ENCODE measurements at places on chromosomes 13 and 19.

GRCh38 chr13:51455532-51455931 is 2.7 kb upstream of the INTS6 start:
- DNase-seq = no peak

- no peak for DNase-seq
Measured at GRCh38 chr13:98549006-98549727, 27.7 kb downstream of the STK24 start.

DNA sequence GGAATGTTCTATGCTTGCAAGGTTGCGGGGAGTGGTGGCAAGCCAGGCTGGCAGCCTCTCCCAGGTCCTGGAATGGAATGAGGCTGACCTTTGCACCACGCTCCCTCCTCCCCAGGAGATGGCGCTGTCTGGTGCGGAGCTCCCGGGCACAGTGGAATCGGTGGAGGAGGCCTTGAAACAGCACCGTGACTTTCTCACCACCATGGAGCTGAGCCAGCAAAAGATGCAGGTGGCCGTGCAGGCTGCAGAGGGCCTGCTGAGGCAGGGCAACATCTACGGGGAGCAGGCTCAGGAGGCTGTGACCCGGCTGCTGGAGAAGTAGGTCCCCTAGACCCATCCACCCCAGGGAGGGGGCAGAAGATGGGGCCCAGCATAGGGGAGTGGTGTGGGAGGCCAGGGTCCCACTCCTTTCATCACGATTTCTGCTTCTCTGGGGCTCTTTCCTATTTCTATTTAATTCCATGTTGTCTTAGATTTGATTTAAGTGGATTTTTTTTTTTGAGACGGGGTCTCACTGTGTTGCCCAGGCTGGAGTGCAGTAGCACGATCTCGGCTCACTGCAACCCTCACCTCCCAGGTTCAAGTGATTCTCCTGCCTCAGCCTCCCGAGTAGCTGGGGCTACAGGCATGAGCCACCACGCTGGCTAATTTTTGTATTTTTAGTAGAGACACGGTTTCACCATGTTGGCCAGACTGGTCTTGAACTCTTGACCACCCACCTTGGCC is 53.2 kb upstream of the SHKBP1 start:
- no peak for DNase-seq

- DNase-seq = no peak
Measured at GRCh38 chr13:67223024-67223423, 7.1 kb downstream of the PCDH9 start.

- no peak for DNase-seq
Measured at GRCh38 chr13:41231025-41231677, 32.2 kb downstream of the MTRF1 start.

GRCh38 chr13:35465371-35465770 is 11.1 kb downstream of the MAB21L1 start:
- no peak for DNase-seq

- no peak for DNase-seq
Measured at GRCh38 chr19:46521241-46521868, 25.7 kb upstream of the PNMA8B start.

DNA sequence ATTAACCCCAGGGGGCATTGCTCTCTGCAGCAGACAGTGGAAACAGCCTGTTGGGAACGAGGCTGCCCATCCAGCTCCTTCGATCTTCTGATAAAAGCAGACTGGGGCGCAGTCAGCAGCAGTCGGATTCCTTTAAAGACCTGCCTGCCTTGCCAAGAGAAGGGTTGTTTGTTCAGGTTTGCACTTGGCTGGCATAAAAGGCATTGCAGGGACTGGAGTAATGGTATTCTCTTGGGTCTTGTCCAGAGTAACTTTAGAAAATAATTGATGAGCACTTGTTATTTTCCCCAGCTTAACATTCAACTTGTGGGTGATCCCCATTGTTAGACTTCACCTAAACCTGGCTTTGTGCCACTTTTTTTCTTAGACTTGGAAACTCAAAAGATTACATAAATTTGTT is 67.3 kb upstream of the SLC10A2 start:
- DNase-seq = no peak

GRCh38 chr13:21176982-21177284 is 475 bp downstream of the MRPL57 start:
- DNase-seq = no peak

DNA sequence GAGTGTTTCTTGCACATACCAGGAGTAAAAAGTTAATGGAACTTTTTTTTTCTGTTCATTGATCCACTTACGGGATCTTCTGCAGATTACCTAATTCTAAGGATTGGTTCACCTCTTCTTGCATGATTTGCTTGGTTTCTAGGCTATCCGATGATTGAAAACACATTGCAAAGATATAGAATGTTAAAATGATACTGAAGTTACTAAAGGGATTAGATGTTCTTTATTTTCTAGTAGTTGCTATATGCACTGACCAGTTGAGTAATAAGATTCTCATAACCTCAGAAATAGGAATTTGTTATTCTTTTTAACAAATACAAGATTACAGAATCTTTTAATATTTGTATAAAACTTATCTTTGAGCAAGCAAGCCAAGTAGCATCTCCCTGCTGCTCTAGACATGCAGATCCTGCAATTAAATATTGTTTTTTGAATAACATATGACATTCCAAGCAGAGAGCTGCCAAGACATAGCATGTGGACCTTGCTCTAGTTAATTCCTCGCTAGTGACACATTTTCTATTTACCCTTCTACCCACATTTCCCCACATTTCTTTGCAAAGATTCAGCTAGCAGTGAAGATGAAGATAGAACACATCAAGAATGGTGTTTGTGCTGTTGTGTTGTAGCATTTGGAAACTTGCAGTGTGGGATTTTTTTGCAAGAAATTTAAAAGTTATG is 51.7 kb upstream of the RNF113B start:
- DNase-seq = no peak

- no peak for DNase-seq
Measured at GRCh38 chr19:54099190-54099902, 1.3 kb downstream of the OSCAR start.

- DNase-seq = no peak
Measured at GRCh38 chr13:27926644-27927434, 7.0 kb downstream of the PDX1 start.

GRCh38 chr13:52112591-52112990 is 16.3 kb downstream of the NEK5 start:
- no peak for DNase-seq

DNA sequence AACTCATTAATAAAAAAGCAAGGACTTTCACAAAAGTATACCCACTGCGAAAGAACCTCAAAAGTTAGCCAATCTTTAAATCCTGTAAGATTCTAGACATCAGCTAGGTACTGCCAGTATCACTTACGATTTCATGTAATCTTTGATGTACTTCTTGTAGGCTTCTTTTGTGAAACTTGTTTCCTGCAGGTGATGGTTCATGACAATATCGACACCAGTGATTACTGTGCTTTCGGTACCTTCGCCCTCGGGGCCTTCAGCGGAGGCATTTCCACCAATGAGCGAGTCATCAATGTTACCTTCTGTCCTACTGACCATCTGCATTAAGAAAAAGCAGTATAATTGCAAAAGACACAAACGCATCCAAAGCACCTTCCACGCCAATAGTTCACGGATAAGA is 1.1 kb downstream of the TPT1 start:
- DNase-seq = no peak

DNA sequence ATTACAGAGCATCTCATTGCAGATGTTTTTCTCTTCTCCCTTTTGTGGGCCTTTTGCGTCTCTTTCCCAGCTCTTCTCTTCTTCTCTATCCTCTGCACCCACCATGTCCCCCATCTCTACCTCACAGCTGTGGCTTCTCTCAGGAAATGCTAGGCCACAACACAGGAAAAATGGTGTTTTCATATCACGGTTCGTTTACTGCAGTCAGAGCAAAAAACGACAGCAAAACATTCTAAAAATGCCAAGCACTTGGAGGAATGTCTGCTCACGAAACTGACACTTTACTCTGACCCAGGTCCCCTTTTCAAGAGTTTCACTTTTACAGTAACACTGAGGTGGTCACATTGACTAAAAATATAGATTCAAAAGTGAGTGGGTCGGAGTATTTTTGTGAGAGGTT is 152.2 kb downstream of the DCT start:
- no peak for DNase-seq

DNA sequence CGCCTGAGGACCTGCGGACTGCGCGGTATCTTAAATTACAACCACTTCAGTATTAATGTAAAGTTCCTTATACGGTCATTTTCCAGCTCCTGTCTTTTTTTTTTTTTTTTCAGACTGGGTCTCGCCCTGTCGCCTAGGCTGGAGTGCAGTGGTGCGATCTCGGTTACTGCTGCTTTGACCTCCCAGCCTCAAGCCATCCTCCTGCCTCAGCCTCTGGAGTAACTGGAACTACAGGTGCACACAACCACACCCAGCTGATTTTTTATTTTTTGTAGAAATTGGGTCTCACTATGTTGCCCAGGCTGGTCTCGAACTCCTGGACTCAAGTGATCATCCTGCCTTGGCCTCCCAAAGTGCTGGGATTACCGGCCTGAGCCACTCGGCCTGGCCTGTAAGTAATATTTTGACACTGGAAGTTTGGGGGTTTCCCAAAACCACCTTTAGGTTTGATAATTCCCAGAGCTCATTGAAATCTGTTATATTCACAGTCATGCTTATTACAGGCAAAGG is 406 bp upstream of the EID2B start:
- DNase-seq = no peak

GRCh38 chr13:98581971-98582702 is 5.2 kb upstream of the STK24 start:
- DNase-seq = no peak

DNA sequence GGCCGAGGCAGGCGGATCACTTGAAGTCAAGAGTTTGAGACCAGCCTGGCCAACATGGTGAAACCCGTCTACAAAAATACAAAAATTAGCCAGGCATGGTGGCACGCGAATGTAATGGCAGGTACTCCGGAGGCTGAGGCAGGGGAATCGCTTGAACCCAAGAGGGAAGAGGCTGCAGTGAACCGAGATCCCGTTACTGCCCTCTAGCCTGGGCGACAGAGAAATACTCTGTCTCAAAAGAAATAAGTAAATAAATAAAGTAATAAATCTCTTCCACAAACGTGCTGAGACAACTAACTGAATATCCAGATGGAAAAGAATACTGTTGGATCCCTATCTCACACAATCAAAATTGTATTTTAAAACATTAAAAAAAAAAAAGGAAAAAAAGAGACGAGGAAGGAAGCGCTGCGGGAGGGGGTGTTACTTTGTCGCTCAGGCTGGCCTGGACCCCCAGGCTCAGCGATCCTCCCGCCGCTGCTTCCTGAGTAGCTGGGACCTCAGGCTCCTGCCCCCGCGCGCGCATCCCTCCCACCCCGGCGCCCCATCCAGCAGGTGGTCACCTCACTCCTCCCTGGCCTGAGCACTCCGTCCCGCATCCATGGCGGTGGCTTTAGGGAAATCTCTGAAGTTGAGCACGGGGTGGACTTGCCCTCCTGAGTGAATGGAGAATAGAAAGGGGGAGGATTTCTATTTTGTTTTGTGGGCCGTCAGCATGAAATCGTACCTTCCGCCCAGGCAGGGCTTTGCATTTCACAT is 628 bp upstream of the ZNF813 start:
- DNase-seq = no peak

DNA sequence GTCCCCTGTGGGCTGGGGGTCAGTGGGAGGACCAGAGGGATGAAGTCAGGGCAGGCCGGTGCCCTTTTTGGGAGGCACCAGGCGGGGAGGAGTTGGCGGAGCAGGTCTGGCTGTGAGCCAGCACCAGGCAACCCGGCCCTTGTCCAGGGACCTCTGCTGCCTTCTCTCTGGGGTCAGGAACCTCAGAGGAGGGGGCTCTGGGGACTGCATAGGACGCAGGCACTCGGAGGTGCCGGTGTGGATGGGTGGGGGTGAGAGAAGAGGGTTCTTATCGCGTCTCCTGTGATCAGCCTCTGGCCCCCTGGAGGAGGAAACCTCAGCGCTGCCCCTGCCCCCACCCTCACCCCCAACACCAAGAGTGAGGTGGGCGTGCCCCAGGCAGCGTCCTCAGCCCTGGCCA is 16.5 kb downstream of the DPF1 start:
- DNase-seq = no peak

DNA sequence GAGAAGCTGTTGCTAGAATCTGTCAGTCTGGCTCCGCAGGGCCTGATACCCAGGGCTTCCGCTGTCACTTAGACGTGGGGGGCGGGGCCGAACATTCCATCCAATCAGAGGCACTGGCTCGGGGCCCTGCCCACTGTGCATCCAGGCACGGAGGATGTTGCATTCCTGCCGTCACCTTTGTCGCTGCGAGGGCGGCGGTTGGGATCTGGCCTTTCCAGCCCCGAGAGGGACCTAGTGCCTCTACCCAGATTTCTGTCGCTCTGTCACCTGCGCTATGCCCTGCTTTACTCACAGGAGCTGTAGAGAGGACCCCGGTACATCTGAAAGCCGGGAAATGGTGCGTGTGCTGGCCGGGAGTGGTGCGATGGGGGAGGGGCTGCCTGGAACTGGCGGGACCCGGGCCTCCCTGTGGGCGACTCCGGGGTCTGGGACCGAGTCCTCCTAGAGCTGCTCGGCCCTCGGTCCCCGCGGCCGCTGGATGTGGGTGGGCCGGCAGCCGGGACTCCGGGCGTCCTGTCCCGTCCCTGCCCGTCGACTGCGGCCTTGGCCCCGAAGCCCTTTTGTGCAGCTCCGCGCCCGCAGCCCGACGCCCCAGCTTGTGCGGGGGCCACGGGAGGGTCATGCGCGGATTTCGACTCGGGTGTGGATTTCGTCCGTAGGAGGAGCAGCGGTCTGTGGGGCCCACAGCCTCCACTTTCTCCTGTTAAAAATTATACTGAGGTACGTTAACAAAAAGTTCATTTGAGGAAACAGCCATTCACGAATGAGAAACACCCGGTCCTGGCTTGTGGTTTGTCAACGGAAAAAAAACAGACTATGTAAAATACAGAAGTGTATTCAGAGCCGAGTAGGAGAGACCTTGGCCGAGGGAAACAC is at the start of gene ZNF439:
Gene ZNF439, plus strand, starts transcription at position 133 of the 876 bp plus-strand sequence. Its CDS starts 142 bp downstream, at position 275.
- peak; percentile 80 for DNase-seq

- DNase-seq = no peak
Measured at GRCh38 chr13:79775830-79776229, 294.9 kb downstream of the NDFIP2 start.

DNA sequence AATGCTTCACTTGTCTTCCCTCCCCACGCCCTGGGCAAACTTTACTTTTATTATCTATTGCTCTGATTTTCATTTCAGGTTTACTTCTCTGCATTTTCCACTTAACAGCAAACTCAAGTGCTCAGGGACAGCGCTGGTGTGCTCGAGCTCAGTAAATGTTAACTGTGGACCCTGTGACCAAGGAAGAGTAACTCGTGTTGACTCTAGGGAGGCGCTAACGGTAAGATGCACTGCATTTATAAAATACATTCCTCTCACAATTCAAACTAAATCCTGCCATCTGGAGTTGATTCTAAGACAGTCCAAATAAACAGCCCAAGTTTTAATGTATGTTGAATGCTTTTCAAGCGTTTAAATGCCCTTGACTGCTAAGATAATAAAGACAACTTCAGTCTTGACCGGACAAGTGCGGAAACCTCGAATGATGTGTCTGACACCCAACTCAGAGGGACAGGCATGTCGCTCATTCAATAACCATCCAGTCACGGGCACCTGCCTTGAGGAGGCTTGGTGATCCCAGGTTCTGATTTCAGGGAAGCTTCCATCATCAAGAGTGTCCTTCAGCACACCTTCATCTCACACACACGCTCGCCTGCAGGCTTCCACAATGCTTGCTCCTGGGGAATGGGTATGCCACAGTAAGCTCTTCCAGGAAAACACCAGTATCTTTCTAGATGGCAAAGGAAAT is 93.2 kb downstream of the STK24 start:
- DNase-seq = no peak

GRCh38 chr13:99809926-99810325 is 161.6 kb downstream of the ZIC5 start:
- no peak for DNase-seq

- DNase-seq = no peak
Measured at GRCh38 chr13:45747071-45747470, 45.0 kb downstream of the CBY2 start.

- no peak for DNase-seq
Measured at GRCh38 chr19:18849838-18850400, 18.2 kb downstream of the UPF1 start.

Measured in stimulated activated CD4-positive, alpha-beta T cell treated with anti-CD3 and anti-CD28 coated beads, Interleukin-1b, Interleukin-23, amount 100 ng/mL, for 1 hour (primary cell).